ENCODE measurements at places on chromosomes 6 and 20. TPM values are rescaled to one million over a fixed set of nuclear protein-coding genes. Genes with fewer than 3 reads are reported as not detected.

APOBEC2 gene
- not detected for total RNA-seq

SCRT2 gene
- 3.1 TPM for total RNA-seq

GPSM3 gene
- 4.9 TPM for total RNA-seq

PIM1 gene
- total RNA-seq, result 29.4 TPM

SLC26A8 gene
- total RNA-seq, result 7.0 TPM

DEF6 gene
- 2.2 TPM for total RNA-seq

TEAD3 gene
- 1.3 TPM for total RNA-seq

SMPDL3A gene
- total RNA-seq, result 8.0 TPM

POM121L2 gene
- total RNA-seq, result not detected

DEFB116 gene
- total RNA-seq, result not detected

UNC5CL gene
- total RNA-seq, result 2.1 TPM

METTL24 gene
- total RNA-seq, result 5.3 TPM

DYNLT2 gene
- 4.5 TPM for total RNA-seq

KCNK15 gene
- total RNA-seq, result 0.40 TPM

TFAP2C gene
- 0.90 TPM for total RNA-seq

RAD21L1 gene
- 0.44 TPM for total RNA-seq

C6orf163 gene
- total RNA-seq, result 5.1 TPM

WFDC2 gene
- 2.8 TPM for total RNA-seq

SIM1 gene
- total RNA-seq, result not detected

Measured in dorsolateral prefrontal cortex (tissue), 122 donors.